ENCODE measurements at places on chromosomes 3 and 15. TPM values are rescaled to one million over a fixed set of nuclear protein-coding genes. Genes with fewer than 3 reads are reported as not detected.

DNA sequence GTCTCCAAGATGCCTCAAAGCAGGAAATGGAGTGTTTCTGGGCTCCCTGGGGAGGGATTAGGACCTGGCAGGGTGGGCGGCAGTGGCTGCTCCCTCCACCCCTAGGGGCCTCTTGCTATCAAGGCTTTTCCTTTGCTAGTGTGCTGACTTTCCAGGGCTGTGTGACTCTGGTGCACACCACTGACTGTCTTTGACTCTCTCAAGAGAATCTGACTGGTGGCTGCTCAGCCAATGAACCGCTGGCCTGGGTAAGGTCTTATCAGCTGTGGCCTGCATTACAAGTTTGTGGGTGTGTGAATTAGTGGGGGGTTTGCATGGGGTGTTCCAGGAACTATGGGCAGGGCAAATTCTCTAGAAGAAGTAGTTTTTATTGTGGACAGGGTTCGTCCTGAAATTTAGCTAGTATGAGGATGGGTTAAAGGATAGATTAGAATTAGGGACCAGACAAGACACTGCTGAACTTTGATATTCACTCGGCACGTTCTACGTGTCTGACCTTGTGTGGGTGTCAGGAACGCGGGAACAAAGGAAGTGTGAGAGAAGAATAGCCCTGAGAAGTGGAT lies 29.5 kb downstream of the SIAH2 start:
- H3K4me1 ChIP-seq, result peaks cover 49% of the 10 kb centered on the region
- H3K27ac ChIP-seq, result no peak overlapping the region
- peaks cover 2% of the 10 kb centered on the region for H3K36me3 ChIP-seq

DNA sequence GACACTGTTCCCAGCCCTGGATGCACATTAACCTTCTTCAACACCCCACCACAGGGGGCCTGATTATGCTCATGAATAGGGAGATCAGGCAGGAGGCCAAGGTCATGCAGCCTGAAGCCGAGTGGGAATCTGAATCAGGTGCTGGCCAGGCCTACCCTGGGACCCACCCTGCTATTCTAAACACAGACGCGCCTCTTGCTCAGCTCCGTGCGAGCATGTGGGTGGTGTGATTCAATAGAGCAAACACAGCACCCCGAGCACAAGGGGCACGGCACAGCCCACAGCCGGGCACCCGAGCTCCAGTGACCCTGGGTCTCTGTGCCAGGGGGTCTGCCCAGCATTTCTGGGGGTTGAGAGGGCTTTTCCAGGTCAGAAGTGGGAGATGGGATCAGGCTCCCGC lies 24.6 kb upstream of the GRIP2 start:
- H3K36me3 ChIP-seq, result no peaks in the 10 kb centered on the region
- DNase-seq, result no peak
- H3K27me3 ChIP-seq, result peaks cover 23% of the 10 kb centered on the region
- H3K4me3 ChIP-seq, result no peak overlapping the region
- no peaks in the 10 kb centered on the region for H3K4me1 ChIP-seq

- no peak for DNase-seq
- H3K4me1 ChIP-seq, result peaks cover 16% of the 10 kb centered on the region
- H3K27ac ChIP-seq, result no peak overlapping the region
- no peaks in the 10 kb centered on the region for H3K27me3 ChIP-seq
- H3K4me3 ChIP-seq, result no peak overlapping the region
- H3K36me3 ChIP-seq, result peaks cover 11% of the 10 kb centered on the region
Observed at GRCh38 chr3:36674816-36675215, 89.5 kb downstream of the DCLK3 start.

- no peak overlapping the region for H3K4me3 ChIP-seq
- H3K27me3 ChIP-seq, result no peaks in the 10 kb centered on the region
- no peaks in the 10 kb centered on the region for H3K36me3 ChIP-seq
- DNase-seq, result no peak
Observed at GRCh38 chr3:167864552-167864874, 129.0 kb downstream of the SERPINI1 start.

- H3K4me1 ChIP-seq, result peaks cover 43% of the 10 kb centered on the region
- no peak for DNase-seq
- H3K27ac ChIP-seq, result no peak overlapping the region
- peaks cover 15% of the 10 kb centered on the region for H3K27me3 ChIP-seq
- no peak overlapping the region for H3K4me3 ChIP-seq
Observed at GRCh38 chr15:90161950-90162361, 39.2 kb upstream of the SEMA4B start.

DNA sequence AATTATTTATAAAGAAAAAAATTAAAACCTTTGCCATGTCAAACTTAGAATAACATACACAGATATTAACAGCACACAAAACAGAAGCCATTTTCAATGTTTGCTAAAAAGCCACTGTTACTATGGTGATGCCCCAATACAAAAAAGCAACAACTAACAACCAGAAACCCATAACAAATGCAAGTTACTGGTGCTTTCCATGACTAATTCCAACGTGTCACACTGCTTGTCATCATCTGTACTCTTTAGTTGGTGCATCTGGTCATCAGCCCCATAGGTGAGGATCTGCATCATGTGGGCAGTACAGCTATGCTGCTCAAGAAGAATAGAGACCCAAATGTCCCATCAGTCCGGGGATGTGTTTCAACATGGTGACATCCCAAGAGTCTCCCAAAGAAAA lies 52.8 kb downstream of the ATP8B4 start:
- no peak overlapping the region for H3K4me3 ChIP-seq
- H3K4me1 ChIP-seq, result peaks cover 23% of the 10 kb centered on the region
- H3K27me3 ChIP-seq, result peaks cover 32% of the 10 kb centered on the region
- DNase-seq, result peak; percentile 45

GRCh38 chr3:14273901-14274611 lies 95.4 kb downstream of the LSM3 start:
- H3K36me3 ChIP-seq, result no peaks in the 10 kb centered on the region
- DNase-seq, result no peak
- H3K27ac ChIP-seq, result no peak overlapping the region
- no peaks in the 10 kb centered on the region for H3K4me1 ChIP-seq

DNA sequence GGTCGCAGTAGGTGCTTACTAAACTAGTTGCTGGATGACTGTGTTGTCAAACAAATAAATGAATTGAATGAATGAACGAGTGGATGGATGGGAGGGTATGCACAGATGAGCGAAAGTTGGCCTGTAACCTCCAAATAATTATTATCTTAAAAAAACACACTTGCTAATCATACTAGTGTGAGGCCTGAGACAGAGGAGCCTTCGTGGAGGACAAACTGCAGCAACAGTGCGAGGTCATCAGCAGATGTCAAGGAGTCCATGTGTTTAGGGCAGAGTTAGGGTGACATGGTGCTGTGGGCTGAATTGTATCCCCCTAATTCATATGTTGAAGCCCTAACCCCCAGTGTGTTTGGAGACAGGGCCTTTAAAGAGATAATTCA lies 24.4 kb downstream of the CORO2B start:
- H3K4me1 ChIP-seq, result no peaks in the 10 kb centered on the region
- H3K36me3 ChIP-seq, result no peaks in the 10 kb centered on the region
- no peak overlapping the region for H3K4me3 ChIP-seq
- no peak for DNase-seq
- H3K27me3 ChIP-seq, result no peaks in the 10 kb centered on the region

DNA sequence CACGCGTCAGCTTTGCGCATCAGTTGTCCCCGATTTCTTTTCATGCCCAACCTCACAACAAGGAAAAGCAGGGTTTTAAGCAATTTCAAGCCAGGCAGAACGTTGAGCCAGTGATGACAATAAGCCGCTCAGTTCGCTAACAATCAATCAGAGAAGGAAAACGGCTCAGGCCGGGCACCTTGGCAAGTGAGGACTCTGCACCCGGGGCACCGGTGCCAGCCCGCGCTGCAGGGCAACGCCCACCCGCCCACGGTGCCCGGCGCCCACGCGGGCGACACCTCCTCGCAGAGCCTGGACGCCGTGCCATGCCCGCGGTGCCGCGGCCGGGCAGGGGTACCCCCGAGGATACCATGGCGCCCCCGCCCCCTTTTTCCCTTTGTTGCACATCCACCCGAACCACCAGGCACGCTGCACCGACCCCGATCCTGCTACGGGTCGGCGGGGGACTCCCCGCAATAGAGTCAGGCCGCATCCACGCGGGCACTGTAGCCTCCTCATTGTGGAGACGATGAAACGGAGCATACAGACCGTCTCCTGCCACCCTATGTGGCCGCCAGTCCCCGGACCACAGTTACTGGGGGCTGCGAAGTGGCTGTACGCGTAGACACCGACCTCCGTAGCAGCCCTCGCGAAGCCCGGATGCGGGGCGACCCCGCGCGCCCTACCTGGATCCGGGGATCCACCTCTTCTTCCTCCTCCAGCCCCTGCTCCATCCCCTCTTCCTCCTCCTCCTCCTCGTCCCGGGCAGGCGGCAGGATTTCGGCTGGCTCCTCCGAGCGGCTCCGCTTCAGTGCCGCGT lies 581 bp downstream of the SH3BP5 start:
- peaks cover 4% of the 10 kb centered on the region for H3K36me3 ChIP-seq
- H3K27me3 ChIP-seq, result no peaks in the 10 kb centered on the region
- peak overlapping the region; percentile 93 for H3K4me3 ChIP-seq
- H3K27ac ChIP-seq, result no peak overlapping the region
- DNase-seq, result peak; percentile 53

The ZNF620 gene
- total RNA-seq, result 7.4 TPM

GRCh38 chr3:10437272-10437994 lies 68.0 kb downstream of the ATP2B2 start:
- peaks cover 33% of the 10 kb centered on the region for H3K4me1 ChIP-seq
- DNase-seq, result peak; percentile 83
- H3K27me3 ChIP-seq, result no peaks in the 10 kb centered on the region
- peak overlapping the region; percentile 16 for H3K27ac ChIP-seq

DNA sequence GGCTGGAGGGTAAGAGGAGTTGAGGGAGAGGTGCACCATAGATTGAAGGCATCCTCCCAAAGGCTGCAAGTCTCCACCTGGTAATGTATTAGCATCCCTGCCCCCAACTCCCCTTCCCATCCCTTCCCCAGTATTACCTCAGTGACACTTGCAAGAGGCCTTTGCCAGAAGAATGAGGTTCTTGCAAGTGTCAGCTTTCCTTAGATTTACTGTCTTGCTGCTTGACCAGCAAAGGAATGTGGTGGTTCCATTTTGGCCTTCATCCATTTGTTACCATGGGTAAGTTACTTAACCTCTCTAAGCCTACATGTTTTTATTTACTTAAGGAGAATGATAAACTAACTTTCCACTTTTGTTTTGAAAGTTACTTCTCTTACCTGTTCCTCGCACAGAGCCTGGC lies 108.9 kb downstream of the LRTM1 start:
- H3K27me3 ChIP-seq, result peaks cover 12% of the 10 kb centered on the region
- no peak for DNase-seq
- no peak overlapping the region for H3K4me3 ChIP-seq
- no peak overlapping the region for H3K27ac ChIP-seq

Data from activated T-cell treated with anti-CD3 and anti-CD28 coated beads, Interleukin-2, amount 50 U/mL, for 72 hours (primary cell).